ENCODE measurements at places on chromosomes 2 and 18.

- no peak for DNase-seq
Observed at GRCh38 chr2:106232638-106233349, 38.7 kb upstream of the UXS1 start.

- DNase-seq: no peak
Observed at GRCh38 chr2:128644718-128645256, 326.1 kb upstream of the HS6ST1 start.

DNA sequence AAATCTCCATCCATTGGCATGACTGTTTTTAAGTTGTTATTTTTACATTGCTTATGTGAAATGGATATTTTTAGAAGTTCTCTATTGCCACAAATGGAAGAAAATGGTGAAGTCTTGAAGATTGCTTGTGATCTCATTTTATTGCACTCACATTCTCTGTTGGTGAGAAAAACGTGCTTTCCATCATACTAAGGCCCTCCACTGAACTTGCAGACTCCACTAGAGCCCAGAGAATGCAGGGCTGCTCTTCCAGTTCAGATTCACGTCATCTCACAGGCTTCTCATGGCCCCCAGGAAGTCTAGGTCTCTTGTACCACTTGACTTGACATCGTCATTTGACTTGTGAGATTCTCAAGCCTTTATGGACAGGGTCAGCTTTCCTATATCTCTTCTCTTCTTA lies 254.8 kb upstream of the COPS8 start:
- no peak for DNase-seq

GRCh38 chr2:173165443-173166238 lies 90.0 kb downstream of the MAP3K20 start:
- DNase-seq: no peak

DNA sequence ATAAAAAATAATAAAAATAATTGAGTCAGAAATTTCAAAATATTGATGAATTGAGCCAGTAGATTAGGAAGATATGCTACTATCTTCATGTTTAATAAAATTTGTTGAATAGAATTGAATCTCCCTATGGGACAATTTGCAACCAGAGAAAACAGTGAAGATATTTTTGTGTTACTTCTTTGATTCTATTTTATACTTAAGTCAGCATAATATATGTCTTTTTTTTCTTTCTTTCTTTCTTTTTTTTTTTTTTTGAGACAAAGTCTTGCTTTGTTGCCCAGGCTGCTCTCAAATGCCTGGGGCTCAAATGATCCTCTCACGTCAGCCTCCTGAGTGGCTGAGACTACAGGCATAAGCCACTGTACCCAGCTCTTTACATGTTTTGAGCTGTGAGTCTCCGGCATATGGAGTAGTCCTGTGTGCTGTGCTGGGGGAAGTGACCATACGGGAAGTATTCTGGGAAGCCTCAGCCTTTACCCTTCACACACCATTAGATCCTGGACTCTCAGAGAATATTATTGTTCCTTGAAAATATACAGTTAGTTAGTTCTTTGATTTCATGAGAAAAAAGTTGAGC lies 13.8 kb upstream of the IAH1 start:
- no peak for DNase-seq

DNA sequence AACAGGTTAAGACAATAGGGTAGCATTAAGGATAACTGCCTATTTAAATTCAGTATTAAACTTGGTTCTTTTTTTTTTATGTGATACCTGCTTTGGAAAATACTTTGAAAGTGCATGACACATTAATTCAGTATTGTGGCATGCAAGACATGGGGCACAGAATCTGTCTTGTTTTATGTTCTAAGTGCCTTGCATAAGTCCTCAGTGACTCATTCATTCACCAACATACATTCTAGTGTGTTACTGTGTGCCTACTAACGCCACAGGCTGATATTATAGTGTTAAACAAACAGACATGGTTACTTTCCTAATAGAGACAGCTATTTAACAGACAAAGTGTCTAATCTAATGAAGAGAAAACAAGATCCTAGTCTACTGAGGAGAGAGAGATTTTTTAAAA lies 91.7 kb downstream of the GCA start:
- DNase-seq: no peak

DNA sequence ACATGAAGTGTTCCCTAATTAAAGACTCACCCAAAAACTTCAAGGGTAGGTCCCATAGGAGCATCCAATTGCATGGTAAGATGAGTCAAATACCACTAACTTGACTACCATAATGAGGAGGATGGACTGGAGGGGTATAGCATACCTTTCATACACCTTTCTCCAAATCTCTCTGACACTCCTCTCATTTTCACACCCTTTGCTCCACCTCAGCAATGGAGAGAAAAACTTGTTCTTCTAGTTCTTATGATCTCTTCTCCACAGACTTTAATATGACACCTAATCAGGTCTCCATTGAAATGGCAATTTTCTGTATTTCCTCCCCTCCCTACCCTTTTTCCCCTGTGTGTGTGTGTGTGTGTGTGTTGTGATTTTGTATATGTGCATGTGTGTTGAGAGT lies 41.1 kb upstream of the MAP2 start:
- DNase-seq: no peak

- no peak for DNase-seq
Observed at GRCh38 chr2:153786016-153786415, 85.7 kb upstream of the GALNT13 start.

- no peak for DNase-seq
Observed at GRCh38 chr2:55876429-55877086, 47.0 kb downstream of the EFEMP1 start.

DNA sequence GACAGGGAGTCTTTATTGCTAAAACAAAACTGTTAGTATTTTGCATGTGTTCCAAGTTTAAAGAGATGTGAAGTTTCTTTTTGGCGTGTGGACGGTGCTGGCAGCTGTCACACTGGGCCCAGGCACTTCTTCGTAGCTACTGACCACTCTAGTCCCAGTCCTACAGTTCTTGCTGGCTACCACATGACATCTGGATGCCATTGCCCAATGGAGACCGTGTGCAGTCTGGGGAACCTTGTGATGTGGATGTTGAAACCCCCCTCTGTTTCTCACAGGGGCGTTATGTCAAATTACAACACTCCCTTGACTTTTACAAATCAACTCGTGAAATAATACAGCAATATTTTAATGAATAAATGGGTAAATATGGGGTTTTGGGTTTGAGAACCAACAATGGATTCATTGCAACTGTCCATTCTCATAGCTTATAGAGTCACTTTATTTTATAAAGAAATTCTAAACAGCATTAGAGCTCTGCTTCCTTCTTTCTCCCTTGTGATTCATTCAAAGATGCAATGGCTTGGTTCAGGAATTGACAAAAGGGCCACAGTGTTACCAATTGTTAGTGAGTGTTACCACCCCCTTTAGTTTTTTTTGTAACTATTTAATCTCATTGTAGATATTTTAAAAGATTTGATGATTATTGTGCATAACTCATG lies 1.2 kb downstream of the GPD2 start:
- no peak for DNase-seq

GRCh38 chr18:77209587-77209986 lies 40.1 kb upstream of the GALR1 start:
- no peak for DNase-seq

DNA sequence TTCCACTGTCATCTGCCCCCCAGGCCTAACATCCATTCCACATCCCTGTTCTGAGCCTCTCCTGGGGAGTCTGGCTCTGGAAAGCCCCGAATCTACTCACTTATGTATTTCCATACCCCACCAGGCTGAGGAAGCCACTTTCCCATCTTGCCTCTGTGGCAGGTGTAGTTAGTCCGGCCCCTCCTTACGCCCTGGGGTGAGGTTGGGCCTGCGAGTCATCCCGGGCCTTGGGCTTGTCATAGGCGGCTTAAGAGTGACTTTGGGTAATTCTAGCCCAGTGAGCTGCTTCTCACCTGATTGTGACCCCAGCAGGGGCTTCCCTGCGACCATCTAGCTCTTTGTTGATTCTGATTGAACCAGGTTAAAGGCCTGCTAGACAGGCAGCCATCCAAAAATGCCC lies 21.1 kb downstream of the PCARE start:
- DNase-seq: no peak

DNA sequence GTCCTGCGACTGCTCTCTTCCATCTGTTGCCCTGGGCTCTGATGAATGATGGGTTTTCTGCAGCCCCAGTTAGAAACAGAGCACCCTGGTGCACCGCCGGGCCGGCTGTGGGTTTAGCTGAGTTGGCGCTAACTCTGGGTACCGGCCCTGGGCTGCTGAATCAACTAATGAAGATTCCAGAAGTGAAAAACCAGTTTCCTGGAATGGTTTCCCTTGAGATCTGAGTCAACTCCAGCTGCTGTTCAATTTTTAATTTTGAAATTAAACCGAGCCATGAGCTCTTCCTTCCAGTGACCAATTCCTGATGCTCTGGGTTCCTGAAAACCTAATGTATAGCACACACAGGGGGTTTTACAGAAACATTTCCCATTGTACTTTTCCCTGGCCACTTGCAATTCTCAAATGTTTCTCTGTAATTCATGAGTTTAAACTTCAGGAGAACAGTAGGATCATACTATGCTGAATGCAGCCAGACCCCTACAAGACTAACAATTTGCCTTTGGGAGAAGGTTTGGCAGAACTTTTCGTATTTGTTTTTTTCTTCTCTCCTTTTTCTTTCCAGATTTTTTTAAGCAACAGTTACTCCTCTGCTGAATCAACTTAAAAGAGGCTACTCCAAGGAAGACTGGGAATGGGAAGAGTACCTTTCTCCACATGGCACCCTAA lies 5.5 kb downstream of the COL6A3 start:
- no peak for DNase-seq

GRCh38 chr2:43273529-43273928 lies 47.1 kb upstream of the ZFP36L2 start:
- no peak for DNase-seq

GRCh38 chr2:215811409-215812345 lies 201.7 kb downstream of the MREG start:
- DNase-seq: no peak

GRCh38 chr2:42754776-42755140 lies 9.2 kb downstream of the OXER1 start:
- DNase-seq: no peak

GRCh38 chr2:119085613-119086012 lies 72.9 kb downstream of the C1QL2 start:
- DNase-seq: no peak

DNA sequence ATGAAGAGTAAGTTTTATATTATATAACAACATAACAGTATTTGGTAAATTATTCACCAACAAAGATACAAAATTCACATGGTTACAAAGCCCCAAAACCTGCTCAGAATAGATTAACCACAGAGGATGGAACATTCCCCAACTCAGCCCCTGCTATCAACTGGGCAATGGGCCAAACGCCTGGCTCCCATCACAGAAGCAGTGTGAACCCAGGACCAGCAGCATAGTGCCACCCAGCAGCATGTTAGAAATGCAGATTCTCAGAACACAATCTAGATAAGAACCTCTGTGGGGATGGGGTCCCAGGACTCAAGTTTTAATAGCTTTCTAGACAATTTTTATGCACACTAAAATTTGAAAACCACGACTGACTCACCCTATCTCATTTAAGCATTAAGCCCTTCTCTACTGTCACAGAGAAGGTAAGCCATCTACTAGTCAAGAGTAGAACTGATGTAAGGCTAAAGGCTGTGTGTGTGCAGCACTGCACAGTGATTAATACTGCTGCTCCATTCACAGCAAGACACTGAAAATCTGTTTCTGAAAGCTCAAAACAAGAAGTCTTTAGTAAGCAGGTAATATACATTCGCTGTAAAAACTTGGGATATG lies 15.2 kb downstream of the AFG3L2 start:
- DNase-seq: no peak

DNA sequence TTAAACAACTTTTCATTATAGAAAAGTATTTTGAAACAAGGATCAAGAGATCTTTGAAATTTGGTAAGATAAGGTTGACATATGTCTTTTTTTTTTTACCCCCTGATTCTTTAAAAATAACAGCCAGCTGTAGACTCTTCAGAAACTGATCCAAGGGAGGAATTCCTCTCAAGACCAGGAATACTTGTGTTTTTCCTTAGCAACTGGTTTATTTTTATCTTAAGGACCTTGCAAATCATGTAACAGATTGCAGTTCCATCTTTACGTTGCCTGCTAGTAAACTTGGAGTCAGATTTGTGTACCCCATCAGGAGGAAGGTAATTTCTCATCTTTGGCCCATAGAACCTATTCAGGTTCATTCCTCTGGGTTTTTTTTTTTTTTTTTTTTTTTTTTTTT lies 71.6 kb downstream of the BOLA3 start:
- DNase-seq: no peak

DNA sequence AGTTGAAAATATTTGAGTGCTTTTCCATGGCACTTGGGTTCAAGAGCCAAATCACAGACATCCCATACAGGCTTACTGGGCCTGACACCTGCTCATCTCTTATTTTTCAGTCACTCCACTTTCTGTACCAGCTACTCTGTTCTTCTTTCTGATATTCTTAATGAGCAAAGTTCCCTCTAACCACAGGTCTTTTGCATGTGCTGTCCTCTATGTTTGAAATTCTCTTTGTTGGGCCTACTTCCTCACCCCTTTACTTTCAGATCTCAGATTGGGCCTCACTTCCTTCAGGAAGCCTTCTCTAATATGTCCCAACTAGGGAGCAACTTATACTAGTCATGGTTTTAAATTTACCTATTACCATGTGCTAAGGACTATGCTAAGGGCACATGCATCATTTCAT lies 81.8 kb upstream of the RBMS1 start:
- no peak for DNase-seq

GRCh38 chr2:117856415-117857210 lies 42.1 kb downstream of the DDX18 start:
- DNase-seq: peak; percentile 95

GRCh38 chr2:65688141-65688886 lies 255.9 kb upstream of the SPRED2 start:
- DNase-seq: no peak

- DNase-seq: peak; percentile 89
Observed at GRCh38 chr2:41966431-41966893, 81.4 kb upstream of the PKDCC start.

GRCh38 chr2:37867166-37867565 lies 57.9 kb upstream of the RMDN2 start:
- no peak for DNase-seq

GRCh38 chr2:147845411-147845971 lies 662 bp downstream of the ACVR2A start:
- peak; percentile 21 for DNase-seq

GRCh38 chr2:18346344-18346743 lies 214.1 kb downstream of the RDH14 start:
- DNase-seq: no peak

DNA sequence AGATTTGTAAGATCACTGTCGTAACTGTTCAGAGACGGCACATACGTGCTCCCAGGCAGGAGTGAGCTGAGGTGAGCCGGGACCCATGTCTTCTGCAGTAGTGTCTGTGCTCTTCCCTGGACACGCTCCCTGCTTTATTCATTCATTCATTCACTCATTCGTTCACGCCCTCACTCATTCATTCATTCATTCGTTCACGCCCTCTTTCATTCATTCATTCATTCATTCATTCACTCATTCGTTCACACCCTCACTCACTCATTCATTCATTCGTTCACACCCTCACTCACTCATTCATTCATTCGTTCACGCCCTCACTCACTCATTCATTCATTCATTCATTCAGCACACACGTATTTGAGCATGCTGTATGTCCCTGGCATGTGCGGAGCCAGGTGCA lies 207.0 kb downstream of the GLI2 start:
- no peak for DNase-seq

All from kidney glomerular epithelial cell (primary cell).